ENCODE measurements at places on chromosomes 5 and 9.

- DNase-seq = no peak
These were observed 96.3 kb downstream of the GLDC start for GRCh38 chr9:6549106-6549800.

- no peak for DNase-seq
These were observed 19.9 kb downstream of the CDKN2A start for GRCh38 chr9:21974343-21974721.

DNA sequence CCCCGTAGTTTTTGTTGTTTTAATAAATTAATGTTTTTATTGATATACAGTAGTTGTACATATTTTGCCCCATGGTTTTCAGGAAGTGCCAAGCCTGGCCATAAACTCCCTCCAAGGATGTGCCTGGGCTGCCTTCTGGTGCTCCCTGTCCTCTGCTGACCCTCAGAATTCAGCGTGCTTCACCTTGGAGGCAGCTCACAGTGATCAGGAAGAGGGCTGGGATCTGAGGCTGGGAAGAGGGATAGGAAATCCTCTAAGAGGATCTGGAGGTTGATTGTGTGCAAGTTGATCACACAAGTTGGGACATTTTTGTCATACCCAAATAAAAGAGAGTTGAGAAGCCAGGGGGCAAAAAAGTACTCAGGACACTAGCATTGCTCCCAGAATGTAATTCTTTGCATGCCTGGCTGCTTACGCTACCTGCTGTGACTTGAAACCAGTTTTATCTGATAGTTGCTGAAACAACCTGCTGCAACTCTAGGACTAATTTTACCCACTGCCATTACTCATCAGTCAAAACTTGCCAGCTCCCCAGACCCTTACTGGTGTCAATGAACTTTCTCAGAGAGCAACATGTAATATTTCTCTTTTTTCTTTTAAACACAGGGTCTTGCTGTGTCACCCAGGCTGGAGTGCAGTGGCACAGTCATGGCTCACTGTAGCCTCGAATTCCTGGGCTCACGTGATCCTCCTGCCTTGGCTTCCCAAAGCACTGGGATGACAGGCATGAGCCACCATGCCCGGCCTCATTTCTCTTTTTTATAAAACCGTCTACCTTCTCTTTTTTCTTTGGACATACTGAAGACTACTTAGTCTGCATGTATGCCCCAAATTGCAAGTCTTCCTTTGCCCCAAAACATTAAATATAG is 29.0 kb downstream of the PDE6A start:
- DNase-seq = no peak

- DNase-seq = no peak
These were observed 77.7 kb downstream of the MEF2C start for GRCh38 chr5:88805151-88805784.

GRCh38 chr5:67263656-67264408 is 67.2 kb upstream of the CD180 start:
- no peak for DNase-seq

DNA sequence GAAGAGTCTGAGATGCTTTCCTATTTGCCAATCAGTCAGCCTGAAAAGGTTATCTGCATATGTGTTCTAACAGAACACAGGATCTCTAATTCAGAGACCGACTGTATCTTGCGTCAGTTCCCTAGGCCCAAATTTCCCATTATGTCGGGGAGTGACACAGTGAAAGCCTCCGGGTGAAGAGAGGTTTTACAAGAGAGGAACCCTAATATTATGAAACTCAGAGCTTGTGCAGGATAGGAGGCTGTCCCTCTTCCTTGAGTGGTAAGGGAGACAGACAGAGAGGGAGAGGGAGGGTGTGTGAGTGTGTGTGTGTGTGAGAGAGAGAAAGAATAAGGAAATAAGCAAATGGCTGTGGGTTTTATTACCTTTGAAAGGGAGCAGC is 1.9 kb downstream of the CD14 start:
- DNase-seq = no peak

- DNase-seq = peak; percentile 59
These were observed 25.0 kb downstream of the SH3TC2 start for GRCh38 chr5:149037817-149038216.

- DNase-seq = no peak
These were observed 62.8 kb upstream of the IL33 start for GRCh38 chr9:6152788-6153187.

DNA sequence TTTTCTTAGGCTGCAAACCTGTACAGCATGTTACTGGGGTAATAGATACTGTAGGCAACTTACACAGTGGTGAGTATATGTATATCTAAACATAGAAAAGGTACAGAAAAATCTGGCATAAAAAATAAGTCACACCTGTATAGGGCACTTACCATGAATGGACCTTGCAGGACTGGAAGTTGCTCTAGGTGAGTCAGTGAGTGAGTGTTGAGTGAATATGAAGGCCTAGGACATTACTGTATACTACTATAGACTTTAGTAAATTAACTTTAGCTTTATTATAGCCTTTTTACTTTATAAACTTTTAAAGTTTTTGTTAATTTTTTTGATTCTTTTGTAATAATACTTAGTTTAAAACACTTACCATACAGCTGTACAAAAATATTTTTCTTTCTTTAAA is 51.3 kb downstream of the DENND4C start:
- DNase-seq = no peak

GRCh38 chr5:167871091-167871490 is 420.4 kb upstream of the WWC1 start:
- no peak for DNase-seq

GRCh38 chr5:176636426-176636825 is 6.0 kb downstream of the EIF4E1B start:
- DNase-seq = no peak

DNA sequence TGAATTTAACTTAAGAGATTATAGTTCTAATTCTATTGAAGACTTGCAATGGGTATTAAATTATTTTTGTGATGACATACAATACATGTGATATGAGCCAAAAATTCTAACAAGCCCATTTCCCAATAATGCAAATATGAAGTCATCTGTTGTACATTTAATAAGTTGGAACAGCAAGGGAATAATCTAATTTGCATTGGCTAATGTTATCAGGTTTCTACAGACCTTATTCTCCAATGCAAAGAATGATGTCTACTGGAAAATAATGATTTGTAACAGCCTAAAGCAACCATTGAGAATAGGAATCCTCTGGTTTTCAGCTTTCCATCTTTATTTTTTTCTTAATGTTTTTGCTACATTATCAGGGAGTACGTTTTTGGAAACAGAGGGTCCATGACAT is 89.1 kb upstream of the MINAR2 start:
- DNase-seq = no peak

DNA sequence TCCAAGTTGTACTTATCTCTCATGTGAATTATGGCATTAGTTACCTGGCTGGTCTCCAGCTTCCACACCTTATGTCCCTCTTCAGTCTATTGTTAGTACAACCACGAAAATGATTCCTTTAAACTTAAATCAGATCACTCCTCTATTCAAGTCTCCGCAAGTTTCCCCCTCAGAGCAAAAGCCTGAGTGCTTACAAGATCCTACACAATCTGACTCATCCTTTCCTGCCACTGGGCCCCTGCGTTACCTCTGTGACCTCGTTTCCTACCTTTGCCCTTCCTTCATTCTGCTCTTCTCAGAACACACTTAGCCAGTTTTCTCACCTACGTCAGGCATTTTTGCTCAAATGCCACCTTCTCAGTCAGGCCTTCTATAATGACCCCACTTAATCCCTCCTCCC is 45.1 kb upstream of the GLIS3 start:
- no peak for DNase-seq

GRCh38 chr5:41925555-41925951 is 472 bp downstream of the FBXO4 start:
- no peak for DNase-seq

GRCh38 chr9:93644397-93645088 is 68.2 kb downstream of the PHF2 start:
- DNase-seq = peak; percentile 35

DNA sequence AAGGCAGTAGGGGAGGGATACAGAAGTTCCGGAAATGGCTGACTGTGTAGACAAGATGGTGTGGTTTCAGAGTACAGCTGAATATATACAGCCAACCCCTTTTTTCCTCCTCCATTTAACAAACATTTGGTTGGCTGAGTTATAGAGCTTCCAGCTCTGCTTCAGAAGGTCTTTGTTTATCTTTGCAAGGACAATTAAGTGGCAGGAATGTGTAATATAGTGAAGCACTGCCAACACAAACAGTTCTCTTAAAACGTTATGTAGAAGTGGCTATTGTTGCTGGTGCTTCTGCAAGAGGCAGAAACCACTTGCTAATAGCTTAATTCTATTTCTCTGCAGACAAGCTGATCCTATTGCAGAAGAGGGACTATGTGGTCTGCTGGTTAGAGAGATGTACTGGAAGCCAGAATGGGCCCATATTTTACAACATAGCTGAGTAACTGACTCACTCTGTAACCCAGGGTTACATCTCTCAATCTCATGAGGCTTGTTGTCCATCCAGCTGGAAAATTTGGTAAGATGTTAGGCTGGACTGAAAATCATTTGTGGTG is 62.7 kb upstream of the OSMR start:
- DNase-seq = no peak

DNA sequence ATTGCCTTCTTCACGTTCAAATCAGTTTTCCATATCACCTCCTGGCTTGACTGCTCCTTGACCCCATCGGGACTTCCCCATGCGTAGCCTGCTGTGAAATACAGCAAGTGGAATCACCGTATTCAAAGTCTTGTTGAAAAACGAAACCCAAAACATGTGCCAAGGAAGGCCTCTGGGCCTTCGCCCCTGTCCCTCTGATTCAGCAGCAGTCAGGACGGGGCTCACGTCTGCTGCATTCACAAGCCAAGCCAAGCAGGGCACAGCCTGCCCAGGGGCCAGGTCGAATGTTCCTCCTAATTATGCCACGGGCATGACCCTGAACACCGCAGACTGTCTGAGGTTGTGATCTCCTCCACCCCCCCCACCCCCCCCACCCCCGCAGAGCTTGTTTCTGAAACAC is 960 bp upstream of the CTNND2 start:
- no peak for DNase-seq

- DNase-seq = no peak
These were observed 110.7 kb upstream of the EFNA5 start for GRCh38 chr5:107781451-107781850.

DNA sequence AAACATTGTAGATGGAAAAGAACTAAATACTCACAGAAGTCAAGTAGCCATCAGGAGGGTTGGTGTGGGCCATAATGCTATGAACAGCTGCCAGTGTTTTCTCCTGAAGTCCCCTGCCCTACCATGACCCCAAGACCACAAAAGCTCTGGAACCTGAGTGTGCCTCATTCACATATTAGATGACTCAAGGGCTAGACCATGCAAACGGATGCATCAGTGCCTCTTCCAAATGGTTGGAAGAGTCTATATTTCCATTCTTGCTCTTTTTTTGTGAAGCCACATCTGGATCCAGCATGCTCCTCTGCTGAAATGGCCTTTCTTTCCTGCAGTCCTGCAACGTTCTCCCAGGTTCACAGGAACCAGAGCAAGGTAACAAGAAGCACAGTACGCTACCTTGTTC is 136.6 kb upstream of the EPB41L4A start:
- DNase-seq = no peak

- DNase-seq = no peak
These were observed 48.3 kb upstream of the EGFL7 start for GRCh38 chr9:136614372-136614922.

- DNase-seq = no peak
These were observed 105.3 kb downstream of the PCSK1 start for GRCh38 chr5:96327722-96328121.

DNA sequence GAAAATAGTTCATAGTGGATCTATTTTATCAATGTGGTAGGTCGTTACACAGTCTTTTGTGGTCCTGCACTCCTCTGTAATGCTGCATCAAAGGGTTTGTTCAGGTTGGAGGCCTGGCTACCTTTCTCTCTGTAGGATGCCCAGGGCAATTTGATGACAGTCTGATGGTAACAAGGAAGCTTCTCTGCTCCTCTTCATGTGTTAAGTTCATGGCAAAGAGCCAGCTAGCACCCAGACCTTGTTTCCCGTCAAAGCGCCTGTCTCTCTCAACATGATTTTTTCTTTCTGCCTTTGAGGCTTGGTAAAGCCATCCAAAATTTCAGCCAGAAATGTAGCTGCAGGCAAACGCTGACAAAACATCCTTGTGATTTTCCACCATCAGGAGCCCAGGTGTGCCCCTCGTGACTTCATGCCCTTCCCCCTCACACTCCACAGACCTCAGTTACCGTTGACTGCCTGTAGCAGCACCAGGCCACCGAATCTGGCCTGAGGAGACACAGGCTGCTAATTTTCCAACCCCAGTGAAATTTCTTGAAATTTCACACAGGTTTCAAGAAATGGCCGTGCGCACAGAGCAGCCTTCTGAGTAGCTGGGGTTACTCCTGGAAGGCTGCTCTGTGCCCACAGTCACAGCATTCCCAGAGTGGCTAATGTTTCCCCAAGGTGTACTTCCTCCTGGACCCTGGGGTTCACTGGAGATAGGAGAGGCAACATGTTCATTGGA is 292.7 kb downstream of the CWC27 start:
- DNase-seq = no peak

- no peak for DNase-seq
These were observed 102.0 kb upstream of the ADAMTS19 start for GRCh38 chr5:129358069-129358468.

GRCh38 chr5:6757414-6757969 is 44.3 kb downstream of the TENT4A start:
- no peak for DNase-seq

GRCh38 chr9:92616199-92616641 is 53.7 kb downstream of the IPPK start:
- no peak for DNase-seq

GRCh38 chr9:130276955-130277354 is 11.4 kb downstream of the HMCN2 start:
- DNase-seq = no peak

GRCh38 chr5:169778622-169779596 is 141.8 kb downstream of the DOCK2 start:
- no peak for DNase-seq

GRCh38 chr5:102853680-102854079 is 98.6 kb downstream of the PAM start:
- peak; percentile 87 for DNase-seq

DNA sequence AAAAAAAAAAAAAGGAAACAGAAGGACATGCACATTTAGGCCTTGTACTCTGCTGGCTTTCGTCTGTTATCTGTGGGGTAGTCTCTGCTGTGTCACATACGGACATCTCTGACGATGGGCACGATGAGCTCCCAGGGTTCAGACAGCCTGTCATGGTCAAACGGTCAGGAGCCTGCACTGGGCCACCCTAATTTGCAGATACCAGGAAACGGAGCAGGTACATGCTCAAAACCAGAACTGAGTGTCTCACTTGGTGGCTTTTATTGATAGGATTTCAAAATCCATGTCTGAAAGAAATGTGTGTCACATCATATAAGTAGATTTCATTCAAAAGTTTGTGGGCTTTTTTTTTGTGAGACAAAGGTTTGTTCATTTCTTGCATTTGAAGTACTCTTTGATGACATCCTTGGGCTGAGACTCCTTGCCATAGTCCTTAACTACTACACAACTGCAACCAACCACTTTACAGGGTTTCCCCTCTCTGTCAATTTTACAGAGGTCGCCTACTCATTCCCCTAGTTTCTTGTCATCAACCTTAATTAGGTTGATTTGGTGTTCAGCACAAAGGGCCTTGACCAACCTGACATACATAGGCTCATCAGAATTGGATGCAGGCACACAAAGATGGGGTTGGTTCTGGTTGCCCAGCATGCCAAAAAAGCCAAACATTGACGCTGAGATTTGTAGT is 9.0 kb downstream of the CKMT2 start:
- no peak for DNase-seq

GRCh38 chr5:10797261-10797660 is 36.2 kb upstream of the DAP start:
- DNase-seq = no peak
